ENCODE measurements at places on chromosomes 2 and 18. TPM values are rescaled to one million over a fixed set of nuclear protein-coding genes. Genes with fewer than 3 reads are reported as not detected.

COL6A3 gene
- total RNA-seq: 0.10 TPM

GTF2A1L gene
- not detected for total RNA-seq

CFC1 gene
- not detected for total RNA-seq

CNTNAP5 gene
- total RNA-seq: not detected

LINC00305 gene
- total RNA-seq: not detected

EMILIN1 gene
- 1.4 TPM for total RNA-seq

RAD51AP2 gene
- total RNA-seq: not detected

ASB18 gene
- total RNA-seq: not detected

VWA3B gene
- total RNA-seq: not detected

CPO gene
- not detected for total RNA-seq

IGFBP5 gene
- 0.08 TPM for total RNA-seq

TMEM237 gene
- 24.0 TPM for total RNA-seq

MAP4K3 gene
- total RNA-seq: 5.0 TPM

COL4A3 gene
- not detected for total RNA-seq

SCYGR5 gene
- total RNA-seq: not detected

ITGB6 gene
- not detected for total RNA-seq

UGT1A10 gene
- not detected for total RNA-seq

BCL2L11 gene
- total RNA-seq: 16.5 TPM

CYP27A1 gene
- not detected for total RNA-seq

ASPRV1 gene
- 0.78 TPM for total RNA-seq

TSGA10 gene
- 6.9 TPM for total RNA-seq

MC4R gene
- not detected for total RNA-seq

OTOS gene
- total RNA-seq: not detected

AQP12B gene
- not detected for total RNA-seq

EPAS1 gene
- total RNA-seq: 16.2 TPM

RNU2-63P gene
- total RNA-seq: 7.0 TPM

PAX8 gene
- 0.21 TPM for total RNA-seq

TDRD15 gene
- total RNA-seq: not detected

TSPYL6 gene
- total RNA-seq: not detected

AQP12A gene
- total RNA-seq: not detected

LYG2 gene
- not detected for total RNA-seq

HOXD13 gene
- total RNA-seq: not detected

FEV gene
- total RNA-seq: not detected

FASTKD2 gene
- total RNA-seq: 20.8 TPM

CD302 gene
- total RNA-seq: 0.08 TPM

DES gene
- not detected for total RNA-seq

HJURP gene
- 128 TPM for total RNA-seq

CFAP221 gene
- not detected for total RNA-seq

ALKAL2 gene
- total RNA-seq: not detected

PELI1 gene
- 21.9 TPM for total RNA-seq

ATF2 gene
- 59.9 TPM for total RNA-seq

HDAC4 gene
- total RNA-seq: 58.8 TPM

IL36G gene
- total RNA-seq: not detected

RAB6C gene
- total RNA-seq: not detected

STARD6 gene
- not detected for total RNA-seq

DNAJC10 gene
- total RNA-seq: 51.4 TPM

DYNAP gene
- total RNA-seq: not detected

ANKRD29 gene
- not detected for total RNA-seq

GALR1 gene
- not detected for total RNA-seq

ERBB4 gene
- not detected for total RNA-seq
